IMR-90 (cell line): ENCODE measurements at places on chromosomes 2 and 18.

GRCh38 chr2:185417688-185418087, 320.9 kb upstream of the FSIP2 start:
- no peak for DNase-seq

DNA sequence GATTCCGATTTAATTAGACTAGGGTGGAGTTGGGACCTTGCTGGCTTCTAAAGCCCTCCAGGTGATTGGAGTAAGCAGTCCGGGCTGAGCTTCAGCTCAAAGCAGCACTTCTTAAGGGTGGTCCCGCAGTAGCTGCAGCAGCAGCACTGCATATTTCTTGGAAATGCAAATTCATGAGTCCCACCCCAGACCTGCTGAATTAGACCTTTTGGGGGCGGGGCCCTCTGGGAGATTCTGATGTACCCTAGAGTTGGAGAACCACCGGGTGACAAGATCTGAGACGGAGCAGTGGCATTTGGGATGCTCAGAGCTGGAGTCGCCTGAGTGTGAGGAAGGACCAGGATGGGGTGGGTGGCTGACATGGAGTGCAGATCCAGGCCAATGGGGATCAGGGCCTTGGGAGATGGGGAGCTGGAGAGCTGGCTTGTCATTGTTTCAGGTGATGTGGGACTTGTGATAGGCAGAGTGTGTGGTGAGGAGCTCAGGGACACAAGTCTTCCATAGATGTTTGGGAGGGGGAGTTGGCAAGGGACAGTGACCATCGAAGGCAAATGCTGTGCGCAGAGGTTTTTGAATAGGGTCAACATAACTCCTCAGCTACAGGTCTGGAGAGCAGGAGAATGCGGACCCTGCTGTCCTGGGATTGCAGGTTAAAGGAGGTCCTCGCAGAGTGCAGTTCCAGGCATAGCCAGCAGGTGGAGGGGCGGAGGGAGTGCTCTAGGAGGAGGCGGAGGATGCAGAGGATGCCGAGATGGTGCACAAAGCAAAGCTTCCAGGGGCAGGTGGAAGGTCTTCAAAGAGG, 130.9 kb upstream of the RAB12 start:
- peak; percentile 34 for DNase-seq

GRCh38 chr18:12996661-12997292, 5.6 kb downstream of the CEP192 start:
- no peak for DNase-seq

- DNase-seq = no peak
Observed at GRCh38 chr18:24535527-24536295, 75.3 kb downstream of the HRH4 start.

- DNase-seq = no peak
Observed at GRCh38 chr2:106843910-106844250, 42.1 kb downstream of the ST6GAL2 start.

DNA sequence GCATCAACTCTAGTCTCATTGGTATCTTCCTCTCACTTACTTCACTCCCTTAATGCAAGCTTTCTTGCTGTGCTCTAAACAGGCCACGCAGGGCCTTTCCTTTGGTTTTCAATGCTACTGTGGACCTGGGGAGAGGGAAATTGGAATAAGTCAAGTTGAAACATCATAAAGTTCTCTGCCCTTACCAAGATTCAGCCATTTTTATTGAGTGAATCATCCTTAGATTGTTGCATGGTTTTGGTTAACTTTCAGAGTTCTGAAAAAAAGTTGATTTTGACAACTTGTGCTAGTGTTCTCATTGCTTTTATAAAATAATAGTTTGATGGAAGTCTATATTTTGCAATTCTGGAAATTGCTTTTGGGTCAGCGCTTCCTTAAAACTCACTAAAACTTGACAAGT, 852.8 kb upstream of the ACVR2A start:
- peak; percentile 12 for DNase-seq

- DNase-seq = no peak
Observed at GRCh38 chr18:36511791-36512352, 214.4 kb downstream of the FHOD3 start.

GRCh38 chr18:27298214-27298804, 113.2 kb upstream of the CHST9 start:
- no peak for DNase-seq

DNA sequence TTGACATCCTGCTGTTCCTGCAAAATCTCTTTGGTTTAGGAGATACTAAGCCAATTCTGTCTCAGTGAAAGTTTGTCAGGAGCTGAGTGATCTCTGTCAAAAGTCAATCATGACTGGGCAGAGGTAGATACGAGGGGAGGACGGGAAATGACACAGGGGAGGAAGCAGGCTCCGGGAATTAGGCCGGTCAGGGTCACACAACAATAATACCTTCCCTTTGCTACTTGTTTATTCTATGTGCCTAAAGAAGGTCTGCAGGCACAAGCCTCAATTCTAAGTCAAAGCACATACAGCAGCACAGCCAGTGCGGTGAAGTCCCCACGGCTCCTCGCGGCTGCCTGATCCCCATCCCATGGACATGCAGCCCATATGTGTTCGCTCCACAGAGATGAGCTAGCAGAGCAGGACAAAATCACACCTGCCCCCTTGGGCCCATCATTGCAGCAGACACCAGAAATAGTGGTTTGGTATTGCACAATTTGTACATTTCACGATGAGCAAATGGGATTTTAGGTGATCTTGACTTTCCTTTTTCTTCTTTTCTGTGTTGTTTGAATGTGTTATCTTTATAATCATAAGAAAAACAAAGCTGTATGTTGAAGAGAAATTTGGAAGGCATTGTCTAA, 141.4 kb downstream of the VAPA start:
- DNase-seq = no peak

GRCh38 chr2:201947287-201947686, 86.4 kb upstream of the FZD7 start:
- DNase-seq = no peak

DNA sequence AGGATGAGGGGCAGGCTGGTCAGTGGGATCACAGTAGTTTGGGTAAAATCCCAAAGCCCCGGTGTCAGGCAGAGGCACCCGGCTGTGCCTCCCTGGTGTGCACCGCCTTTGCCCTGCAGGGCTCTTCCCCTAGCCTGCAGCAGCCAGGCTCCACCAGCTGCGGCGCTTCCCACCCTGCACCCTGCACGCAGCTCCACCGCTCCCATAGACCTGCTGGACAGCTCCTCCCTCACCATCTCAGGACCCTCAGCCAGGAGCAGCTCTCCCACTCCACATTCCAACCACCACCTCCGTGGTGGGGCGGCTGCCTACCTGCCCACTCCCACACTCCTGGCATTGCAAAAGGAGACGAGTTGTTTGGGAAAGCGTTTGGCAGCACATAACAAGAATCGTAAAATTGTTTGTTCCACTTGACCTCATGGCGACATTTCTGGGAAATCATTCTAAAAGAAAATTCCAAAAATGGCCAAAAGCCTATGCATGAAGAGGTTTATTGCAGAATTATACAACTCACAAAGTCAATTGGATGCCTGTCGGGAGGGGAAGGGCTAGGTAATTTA, 287.4 kb upstream of the HDAC4 start:
- DNase-seq = no peak

DNA sequence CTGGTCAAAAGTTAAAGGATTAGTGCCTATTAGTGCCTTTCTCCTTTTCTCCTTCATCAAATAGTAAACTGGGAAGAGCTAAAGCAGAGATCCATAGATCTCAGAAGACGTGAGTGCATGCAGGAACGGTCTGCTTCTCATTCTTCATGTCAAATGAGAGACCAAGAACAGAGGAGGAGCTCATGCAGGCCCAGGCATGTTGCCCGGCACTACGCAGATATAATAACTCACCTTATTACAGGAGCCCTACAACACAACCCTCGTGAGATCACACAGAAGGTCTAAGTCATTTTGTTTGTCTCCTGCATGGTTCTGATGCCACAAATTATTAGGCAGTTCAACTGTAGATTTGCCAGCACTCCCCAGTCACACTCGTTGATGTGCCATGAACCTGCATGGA, 71.8 kb downstream of the CMPK2 start:
- no peak for DNase-seq

DNA sequence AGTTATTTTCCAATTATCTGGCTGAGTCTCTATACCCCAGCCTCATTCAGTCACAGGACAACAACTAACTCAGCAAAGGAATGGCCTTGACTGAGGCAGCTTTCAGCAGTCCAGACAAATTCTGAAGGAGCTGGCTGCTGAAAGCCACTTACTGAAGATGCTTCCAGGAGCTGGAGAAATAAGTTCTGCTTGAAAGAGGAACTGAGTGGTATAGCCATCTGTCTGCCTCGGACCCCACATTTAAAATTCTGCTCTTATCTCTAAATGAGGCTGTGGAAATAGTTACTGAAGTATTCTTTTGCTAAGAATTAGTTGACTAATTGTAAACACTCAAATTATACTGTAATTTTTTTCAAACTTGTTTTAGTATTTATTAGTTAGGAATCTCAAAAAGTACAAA, 9.1 kb upstream of the GPD2 start:
- DNase-seq = no peak

GRCh38 chr2:201661366-201661765, 18.1 kb upstream of the TMEM237 start:
- DNase-seq = no peak

DNA sequence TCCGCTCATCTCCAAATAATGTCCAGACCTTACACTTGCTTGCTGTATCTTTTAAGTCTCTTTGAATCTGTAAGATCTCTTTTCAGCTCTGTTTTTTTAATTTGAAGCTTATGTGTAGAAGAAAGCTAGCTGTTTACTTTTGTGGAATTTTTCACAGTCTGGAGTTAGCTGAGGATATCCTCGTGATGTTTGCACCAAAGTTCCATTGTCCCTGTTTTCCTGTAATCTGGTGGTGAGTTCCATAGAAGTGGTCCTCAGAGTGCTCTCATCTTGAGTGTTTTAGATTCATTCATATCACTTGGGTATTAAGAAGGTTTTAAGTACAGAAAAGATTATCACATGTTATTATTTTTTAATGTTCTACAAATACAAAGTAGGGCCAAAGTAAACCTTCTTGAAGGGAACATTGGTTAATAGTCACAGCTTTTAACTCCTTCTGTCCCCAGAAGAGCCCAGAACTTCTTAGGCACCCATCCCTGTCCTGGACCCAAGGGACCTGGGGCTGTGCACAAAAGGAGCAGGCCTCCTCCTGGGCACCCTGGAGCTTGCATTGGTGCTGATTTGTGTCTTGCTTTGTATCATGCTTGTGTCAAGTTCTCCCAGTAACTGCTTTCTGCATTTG, 15.0 kb downstream of the MLPH start:
- DNase-seq = peak; percentile 46

GRCh38 chr18:71529703-71530303, 1014.3 kb downstream of the CBLN2 start:
- DNase-seq = no peak

- DNase-seq = peak; percentile 9
Observed at GRCh38 chr2:220935789-220936321, 636.2 kb downstream of the EPHA4 start.

DNA sequence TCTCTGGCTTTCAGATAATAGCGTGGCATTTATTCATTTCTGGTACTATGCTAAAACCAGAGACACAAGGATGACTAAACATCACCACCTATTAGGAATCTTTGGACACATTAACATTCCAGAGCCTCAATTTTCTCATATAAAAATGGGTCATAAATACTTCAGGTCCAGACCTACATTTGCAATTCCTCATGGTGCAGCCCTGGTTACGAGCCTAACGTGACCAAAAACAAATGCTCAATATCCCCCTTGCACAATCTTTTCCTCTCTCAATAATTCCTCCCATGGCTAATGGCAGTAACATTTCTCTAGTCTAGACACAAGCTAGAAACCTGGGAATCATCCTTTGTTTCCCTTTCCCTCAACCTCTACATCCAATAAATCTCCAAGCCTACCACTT, 112.8 kb upstream of the NABP1 start:
- no peak for DNase-seq

- DNase-seq = no peak
Observed at GRCh38 chr18:4270988-4271387, 184.1 kb downstream of the DLGAP1 start.

DNA sequence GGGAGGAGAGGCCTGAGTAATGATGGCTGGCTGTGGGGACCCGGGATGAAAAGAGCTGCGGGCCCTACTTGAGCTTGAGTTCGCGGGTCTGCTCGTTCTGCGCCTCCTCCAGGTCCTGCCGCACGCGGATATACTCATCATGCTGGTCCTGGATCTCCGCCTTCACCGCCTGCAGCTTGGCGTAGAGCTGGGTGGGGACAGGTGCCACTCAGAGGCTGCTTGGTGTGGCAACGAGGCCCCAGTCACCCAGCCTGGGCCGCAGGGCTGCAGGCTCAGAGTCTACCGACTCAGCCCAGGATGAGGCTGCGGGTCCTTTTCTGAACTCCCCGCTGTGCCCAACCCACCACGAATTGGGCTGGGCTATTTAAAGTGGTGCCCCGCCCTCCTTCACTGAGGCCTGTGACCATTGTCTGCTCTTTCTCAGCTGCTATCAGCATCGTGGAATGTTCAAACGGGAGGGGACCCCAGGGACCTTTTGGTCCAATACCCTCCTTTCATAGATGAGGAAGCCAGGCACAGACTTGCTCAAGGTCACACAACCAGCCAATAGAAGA, 28.0 kb downstream of the KIF3C start:
- no peak for DNase-seq

DNA sequence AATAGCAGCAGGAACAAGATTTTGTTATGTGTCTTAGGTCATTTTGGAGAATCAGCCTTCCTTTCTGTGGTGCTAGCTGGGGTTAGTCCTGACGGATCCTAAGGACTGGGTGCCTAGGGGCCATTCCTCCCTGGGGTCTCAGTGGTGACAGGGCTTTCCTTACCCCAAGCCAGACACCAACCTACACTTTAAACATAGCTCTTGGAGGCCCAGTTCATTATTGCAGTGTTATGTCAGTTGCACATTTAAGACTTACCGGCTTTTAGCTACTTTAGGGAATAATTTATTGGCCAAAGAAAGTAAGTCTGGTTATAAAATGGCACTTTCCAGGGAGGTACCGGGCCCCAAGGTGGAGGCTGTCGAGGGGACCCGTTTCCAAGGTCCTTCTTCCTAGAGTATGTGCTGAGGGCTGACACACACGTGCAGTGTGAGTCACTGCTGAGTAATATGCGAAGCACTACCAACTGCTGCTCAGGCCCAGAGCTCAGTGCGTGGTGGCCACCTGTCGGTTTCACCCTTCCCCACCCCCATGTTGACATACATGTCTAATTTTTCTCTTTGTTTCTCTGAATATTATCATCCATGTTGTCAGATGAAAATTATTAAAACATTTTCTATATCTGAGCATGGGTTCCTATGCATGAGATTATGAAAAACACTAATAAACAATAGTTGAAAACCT, 37.0 kb upstream of the GRHL1 start:
- peak; percentile 91 for DNase-seq

- no peak for DNase-seq
Observed at GRCh38 chr2:60446413-60447267, 106.8 kb downstream of the BCL11A start.

- DNase-seq = peak; percentile 69
Observed at GRCh38 chr2:26846334-26847306, 1.3 kb upstream of the DPYSL5 start.

- no peak for DNase-seq
Observed at GRCh38 chr2:145849466-145849865, 1329.5 kb upstream of the ZEB2 start.
